ENCODE measurements at places on chromosomes 3 and 15.

DNA sequence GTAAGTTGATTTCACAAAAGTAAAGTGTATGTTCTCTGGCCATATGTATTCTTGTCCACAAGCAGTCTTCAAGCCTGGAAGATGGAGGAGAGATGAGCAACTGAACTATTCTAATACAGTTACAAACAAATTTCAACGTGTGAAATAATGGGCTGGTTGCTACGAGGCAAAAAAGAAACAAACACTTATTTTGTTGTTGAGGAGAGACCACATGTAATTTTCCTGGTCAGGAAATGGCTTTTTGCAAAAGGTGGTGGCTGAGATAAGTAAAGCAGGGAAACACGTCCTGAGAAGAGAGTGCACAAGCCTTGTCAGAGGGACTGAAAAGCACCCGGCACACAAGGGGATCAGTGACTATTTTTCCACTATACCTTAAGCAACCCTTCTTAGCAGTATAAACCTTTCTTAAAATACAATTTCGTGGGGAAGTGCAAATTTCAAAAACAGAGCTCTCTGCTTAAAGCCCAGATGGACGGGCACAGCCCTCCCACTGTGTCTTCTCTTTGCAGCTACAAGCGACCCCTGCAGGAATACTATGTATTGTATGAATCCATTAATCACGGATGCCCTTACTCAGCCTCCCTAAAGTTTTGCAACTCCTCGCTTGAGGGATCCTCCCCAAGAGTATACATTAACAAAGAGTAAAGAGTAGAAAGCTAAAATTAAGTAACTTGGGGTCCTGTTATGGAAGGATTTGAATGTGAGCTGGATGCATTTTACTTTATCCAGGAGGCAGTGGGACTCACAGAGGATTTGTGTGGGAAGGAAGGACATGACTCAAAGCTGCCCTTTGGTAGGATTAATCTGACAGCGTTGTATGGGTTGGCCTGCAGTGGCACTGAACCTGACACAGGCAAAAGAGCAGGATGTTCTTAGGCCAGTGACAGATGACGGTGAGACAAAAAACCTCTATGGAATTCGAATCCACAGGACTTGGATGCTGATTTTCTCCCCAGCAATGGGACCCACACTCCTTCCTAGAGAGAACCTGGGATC is 253.7 kb downstream of the IL5RA start:
- no peak for DNase-seq

GRCh38 chr15:87871731-87872320 is 384.7 kb downstream of the NTRK3 start:
- DNase-seq, result no peak

- no peak for DNase-seq
Measured at GRCh38 chr3:184733971-184734608, 22.2 kb upstream of the MAGEF1 start.

DNA sequence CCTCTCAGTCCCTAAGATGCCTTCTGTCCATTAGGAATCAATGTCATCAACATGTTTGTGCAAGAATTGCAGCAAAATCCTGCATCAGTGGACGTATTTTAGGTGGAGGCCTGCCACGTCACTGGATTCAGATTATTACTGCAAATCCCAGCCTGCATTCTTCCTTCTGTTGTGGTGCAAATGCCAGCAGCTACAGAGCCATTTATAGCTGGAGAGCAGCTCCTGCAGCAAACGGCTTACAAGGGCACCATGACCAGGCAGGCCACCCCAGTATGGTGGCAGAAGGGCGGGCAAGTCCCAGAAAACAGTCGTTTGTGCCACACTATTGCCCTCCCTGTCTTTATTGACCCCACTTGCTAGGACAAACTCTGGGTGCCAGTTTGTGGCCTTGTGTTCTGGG is 74.7 kb downstream of the SNRK start:
- DNase-seq, result no peak

DNA sequence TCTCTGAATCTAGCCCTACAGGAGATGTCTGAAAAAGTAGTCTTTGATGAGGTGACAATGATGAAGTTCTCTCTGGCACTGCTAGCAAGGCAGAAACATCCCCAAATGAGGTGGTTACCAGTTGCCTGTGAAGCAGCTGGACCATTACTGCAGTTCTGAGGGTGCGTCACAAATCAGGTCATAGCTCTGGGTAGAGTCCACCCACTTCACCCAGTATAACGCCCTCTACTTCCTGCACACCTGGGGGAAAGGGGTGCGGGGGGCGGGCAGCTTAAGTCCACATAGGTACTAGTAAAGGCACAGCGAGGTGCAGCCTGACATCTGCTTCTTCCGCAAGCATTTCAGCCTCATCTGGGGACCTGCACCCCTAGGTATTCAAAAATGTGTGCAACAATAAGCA is 13.4 kb upstream of the SATB1 start:
- no peak for DNase-seq

DNA sequence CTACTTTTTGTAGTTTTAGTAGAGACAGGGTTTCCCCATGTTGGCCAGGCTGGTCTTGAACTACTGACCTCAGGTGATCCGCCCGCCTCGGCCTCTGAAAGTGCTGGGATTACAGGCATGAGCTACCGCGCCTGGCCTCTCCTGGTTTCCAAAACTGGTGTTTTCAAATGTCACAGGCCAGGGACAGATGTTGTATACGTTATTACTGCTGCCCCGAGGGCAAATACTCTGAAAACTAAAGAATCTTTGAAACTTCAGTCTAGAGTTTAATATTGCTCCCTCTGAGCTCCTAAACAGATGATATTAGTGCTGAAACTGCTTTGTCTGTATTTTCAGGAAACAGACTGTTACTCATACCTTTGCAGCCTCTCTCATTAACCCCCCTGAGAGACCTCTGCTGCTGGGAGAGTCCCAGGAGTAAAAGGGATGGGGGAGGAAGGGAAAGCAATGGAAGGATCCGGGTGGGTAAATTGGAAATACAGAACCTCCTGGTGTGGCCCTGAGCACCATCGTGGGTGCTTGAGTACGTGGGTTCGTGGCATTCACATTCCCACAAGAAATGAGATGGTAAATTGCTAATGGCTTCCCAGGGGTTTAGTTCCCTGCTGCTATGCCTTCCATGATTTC is 96.3 kb upstream of the IGF1R start:
- DNase-seq, result no peak

DNA sequence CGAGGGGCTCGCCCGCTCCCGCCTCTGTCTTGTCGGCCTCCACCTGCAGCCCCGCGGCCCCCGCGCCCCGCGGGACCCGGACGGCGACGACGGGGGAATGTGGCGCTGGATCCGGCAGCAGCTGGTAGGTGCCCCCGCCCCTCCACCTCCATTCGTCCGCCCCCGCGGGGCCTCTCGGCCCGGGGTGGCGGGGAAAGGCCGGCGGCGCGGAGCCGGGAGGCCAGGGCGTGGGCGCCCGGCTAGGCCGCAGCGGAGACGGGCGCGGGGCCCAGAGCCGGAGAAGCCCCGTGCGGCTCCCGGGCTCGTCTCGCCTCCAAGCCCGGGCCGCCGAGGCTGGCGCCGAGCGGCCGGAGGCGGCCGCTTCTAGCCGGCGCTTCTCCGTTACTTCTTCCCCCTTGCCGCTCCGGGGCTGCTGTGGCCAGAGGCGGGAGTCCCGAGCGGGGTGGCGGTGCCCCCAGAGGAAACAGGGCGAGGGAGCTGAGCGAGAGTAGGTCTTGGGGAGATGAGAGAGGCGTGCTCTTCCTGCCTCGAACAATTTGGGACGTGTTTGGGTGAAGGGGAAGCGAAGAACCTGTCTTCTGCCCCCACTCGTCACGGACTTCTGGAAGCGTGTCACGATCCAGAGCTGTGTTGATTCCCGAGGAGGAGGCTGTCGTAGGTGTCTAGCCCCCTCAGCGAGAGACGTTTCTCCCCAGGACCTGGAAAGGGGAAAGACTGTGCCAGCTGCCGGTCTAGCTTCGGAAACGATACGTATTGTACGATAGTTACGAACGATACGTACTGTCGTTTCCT is 555 bp downstream of the ATP11B start:
- peak; percentile 79 for DNase-seq
